T follicular helper cell (primary cell): ENCODE measurements at places on chromosomes 13 and 19.

GRCh38 chr19:18401580-18402112, 4.2 kb upstream of the LRRC25 start:
- no peak for DNase-seq

DNA sequence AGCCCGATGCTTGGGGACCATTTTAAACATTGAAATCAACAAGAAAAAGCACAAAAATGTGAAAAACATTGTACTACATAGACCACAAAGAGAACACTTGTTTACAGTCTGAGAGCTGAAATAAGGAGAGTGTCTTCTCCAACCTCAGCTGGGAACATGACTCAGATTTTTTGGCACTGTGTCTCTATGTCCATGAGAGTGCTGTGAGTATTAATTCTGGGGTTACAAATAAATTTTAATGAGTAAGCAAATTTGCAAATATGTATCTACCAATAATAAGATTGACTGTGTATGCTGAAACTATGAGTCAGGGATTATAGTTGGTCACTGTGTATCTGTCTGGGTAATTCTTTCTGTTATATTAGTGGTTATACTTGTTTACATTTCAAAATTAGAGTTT, 174.0 kb downstream of the DCT start:
- DNase-seq: no peak

DNA sequence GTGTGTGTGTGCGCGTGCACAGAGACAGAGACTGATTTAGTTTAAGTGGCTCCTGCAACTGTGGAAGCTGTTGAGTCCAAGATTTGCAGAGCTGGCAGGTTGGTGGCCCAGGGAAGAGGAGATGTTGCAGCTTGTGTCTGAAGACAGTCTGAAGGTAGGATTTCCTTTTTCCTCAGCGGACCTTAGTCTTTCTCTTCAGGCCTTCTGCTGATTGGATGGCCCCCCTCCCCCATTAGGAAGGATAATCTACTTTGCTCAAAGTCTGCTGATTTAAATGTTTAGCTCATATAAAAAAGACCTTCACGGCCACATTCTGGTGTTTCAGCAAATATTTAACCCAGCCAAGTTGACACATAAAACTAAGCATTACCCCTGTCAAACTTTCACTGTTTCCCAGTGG, 84.3 kb downstream of the SLC15A1 start:
- no peak for DNase-seq

- DNase-seq: peak; percentile 53
Observed at GRCh38 chr19:54462655-54463530, 685 bp downstream of the LENG9 start.

DNA sequence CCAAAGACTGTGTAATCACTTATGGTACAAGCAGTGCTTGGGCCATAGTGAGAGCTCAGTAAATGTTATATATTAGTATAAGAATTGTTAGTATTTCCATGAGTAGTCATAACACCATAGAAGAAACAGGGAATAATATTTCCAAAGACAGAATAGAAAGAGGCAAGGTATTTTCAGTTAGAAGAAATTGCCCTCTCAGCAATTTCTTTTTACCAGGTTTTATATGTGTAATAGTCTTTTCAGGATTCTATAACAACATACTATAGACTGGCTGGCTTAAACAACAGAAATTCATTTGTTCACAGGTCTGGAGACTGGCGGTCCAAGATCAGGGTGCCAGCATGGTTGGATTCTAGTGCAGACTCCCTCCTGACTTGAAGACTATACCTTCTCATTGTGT, 485.7 kb downstream of the FOXO1 start:
- no peak for DNase-seq
